Esophagus muscularis mucosa (tissue), 4 donors: ENCODE measurements at places on chromosomes 13 and 19. TPM values are rescaled to one million over a fixed set of nuclear protein-coding genes. Genes with fewer than 3 reads are reported as not detected.
A peak's percentile ranks its signal among the peaks of the same experiment; 100 is the strongest.

GRCh38 chr19:34171539-34171876, 796 bp upstream of the LSM14A start:
- H3K27ac ChIP-seq = peak overlapping the region; percentile 100
- no peaks in the 10 kb centered on the region for H3K36me3 ChIP-seq
- H3K4me1 ChIP-seq = peaks cover 42% of the 10 kb centered on the region
- H3K4me3 ChIP-seq = peak overlapping the region; percentile 91
- DNase-seq = peak; percentile 83
- H3K27me3 ChIP-seq = no peaks in the 10 kb centered on the region

GRCh38 chr19:2978166-2978767, 903 bp downstream of the TLE6 start:
- no peak for DNase-seq
- H3K27ac ChIP-seq = peak overlapping the region; percentile 61
- H3K4me3 ChIP-seq = no peak overlapping the region
- H3K27me3 ChIP-seq = no peaks in the 10 kb centered on the region

DNA sequence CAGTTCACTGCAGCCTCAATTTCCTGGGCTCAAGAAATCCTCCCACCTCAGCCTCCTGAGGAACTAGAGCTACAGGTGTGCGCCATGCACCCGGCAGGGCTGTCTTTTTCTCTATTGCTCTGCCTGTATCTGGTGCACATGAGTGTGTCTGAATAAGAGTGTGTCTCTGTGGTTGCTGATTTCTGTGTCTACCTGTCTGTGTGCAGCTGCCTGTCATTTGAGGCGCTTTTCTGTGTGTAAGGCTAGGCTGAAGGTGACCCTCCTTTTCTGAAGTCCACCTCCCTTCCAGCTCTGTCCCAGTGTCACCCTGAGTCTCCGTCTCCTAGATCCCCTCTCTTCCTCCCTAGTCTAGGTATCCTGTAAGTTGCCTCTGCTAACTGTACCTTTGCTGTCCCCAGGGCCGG, 1.5 kb upstream of the PRR12 start:
- peaks cover 4% of the 10 kb centered on the region for H3K36me3 ChIP-seq
- H3K4me3 ChIP-seq = peak overlapping the region; percentile 85
- DNase-seq = no peak
- H3K4me1 ChIP-seq = peaks cover 36% of the 10 kb centered on the region

GRCh38 chr13:26880735-26881134, 120.1 kb upstream of the GPR12 start:
- H3K36me3 ChIP-seq = no peaks in the 10 kb centered on the region
- no peak for DNase-seq
- peaks cover 10% of the 10 kb centered on the region for H3K4me1 ChIP-seq
- no peaks in the 10 kb centered on the region for H3K27me3 ChIP-seq

DNA sequence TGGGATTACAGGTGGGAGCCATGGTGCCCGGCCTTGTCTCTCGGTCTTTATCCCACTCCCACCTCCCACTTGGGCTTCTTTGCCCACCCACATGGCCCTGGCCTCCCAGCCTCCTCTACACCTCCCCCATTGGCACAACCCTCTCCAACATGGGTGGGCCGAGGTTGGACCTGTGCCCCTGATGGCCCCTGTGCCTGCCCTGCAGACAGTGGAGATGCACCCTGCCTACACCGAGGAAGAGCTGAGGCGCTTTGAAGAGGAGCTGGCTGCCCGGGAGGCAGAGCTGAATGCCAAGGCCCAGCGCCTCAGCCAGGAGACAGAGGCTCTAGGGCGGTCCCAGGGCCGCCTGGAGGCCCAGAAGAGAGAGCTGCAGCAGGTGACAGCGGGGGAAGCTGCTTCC, 12.6 kb upstream of the DHDH start:
- H3K27me3 ChIP-seq = no peaks in the 10 kb centered on the region
- no peak overlapping the region for H3K27ac ChIP-seq

GRCh38 chr19:13207846-13208671, 57.8 kb downstream of the IER2 start:
- peak overlapping the region; percentile 65 for H3K27ac ChIP-seq
- no peak for DNase-seq
- H3K4me1 ChIP-seq = peaks cover 21% of the 10 kb centered on the region
- H3K36me3 ChIP-seq = no peaks in the 10 kb centered on the region
- peak overlapping the region; percentile 49 for H3K4me3 ChIP-seq

DNA sequence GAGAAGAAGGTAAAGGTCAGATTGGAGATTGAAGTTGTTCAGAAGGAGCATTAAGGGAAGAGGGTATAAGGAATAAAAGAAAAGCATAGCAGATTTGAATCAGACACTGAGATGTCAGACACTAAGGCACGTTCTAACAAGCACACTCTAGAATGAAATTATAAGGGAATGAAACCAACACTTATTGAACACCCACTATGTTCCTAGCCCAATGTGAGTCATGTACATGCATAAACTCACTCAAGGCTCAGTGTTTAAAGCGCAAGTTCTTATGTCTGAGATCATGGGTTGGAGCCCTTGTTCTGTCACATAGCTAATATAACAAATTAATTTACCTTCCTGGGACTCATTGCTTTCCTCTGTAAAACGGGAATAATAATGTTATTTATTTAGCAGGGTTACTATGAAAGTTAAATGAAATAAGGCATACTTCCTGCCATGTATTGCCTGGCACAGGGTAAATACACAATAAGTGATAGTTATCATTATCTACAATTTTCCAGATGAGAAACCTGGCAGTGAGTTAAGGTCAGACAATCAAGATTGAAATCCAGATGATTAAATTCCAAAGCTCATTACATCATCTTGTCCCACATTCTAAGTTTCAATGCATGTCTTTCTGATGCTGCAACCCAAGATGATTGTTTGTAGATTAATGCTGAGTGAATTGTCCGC, 68.3 kb upstream of the DACH1 start:
- no peaks in the 10 kb centered on the region for H3K36me3 ChIP-seq
- no peak for DNase-seq
- no peaks in the 10 kb centered on the region for H3K4me1 ChIP-seq
- H3K27me3 ChIP-seq = no peaks in the 10 kb centered on the region
- H3K27ac ChIP-seq = no peak overlapping the region
- no peak overlapping the region for H3K4me3 ChIP-seq

DNA sequence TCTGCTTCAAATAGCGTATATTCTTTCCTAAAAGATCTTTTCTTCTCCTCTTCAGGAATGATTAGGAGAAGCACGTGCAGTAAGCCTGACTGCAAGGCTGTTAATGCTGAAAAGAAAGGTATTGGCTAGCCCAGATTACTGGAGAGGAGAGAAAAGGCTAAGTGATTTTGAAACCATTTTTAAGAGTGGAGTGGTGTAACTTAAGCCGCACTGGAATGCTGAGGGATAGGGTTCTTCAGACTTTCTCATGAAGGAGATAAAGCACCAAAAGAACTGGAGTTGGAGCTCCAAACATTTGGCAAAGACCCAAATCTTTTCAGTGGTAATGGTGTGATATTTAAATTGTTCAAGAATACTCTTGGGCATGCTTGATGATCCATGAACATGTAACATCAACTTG, 388.3 kb downstream of the COG6 start:
- no peak for DNase-seq
- H3K4me1 ChIP-seq = no peaks in the 10 kb centered on the region
- H3K4me3 ChIP-seq = no peak overlapping the region

- H3K4me3 ChIP-seq = no peak overlapping the region
- H3K27ac ChIP-seq = no peak overlapping the region
- no peaks in the 10 kb centered on the region for H3K4me1 ChIP-seq
- DNase-seq = no peak
- peaks cover 7% of the 10 kb centered on the region for H3K27me3 ChIP-seq
These were observed 69.3 kb downstream of the NHLRC3 start for GRCh38 chr13:39107561-39107960.

GRCh38 chr19:46845959-46846459, 4.6 kb downstream of the AP2S1 start:
- H3K27me3 ChIP-seq = no peaks in the 10 kb centered on the region
- no peak for DNase-seq
- peaks cover 61% of the 10 kb centered on the region for H3K36me3 ChIP-seq
- no peak overlapping the region for H3K4me3 ChIP-seq
- no peak overlapping the region for H3K27ac ChIP-seq
- H3K4me1 ChIP-seq = peaks cover 16% of the 10 kb centered on the region

DNA sequence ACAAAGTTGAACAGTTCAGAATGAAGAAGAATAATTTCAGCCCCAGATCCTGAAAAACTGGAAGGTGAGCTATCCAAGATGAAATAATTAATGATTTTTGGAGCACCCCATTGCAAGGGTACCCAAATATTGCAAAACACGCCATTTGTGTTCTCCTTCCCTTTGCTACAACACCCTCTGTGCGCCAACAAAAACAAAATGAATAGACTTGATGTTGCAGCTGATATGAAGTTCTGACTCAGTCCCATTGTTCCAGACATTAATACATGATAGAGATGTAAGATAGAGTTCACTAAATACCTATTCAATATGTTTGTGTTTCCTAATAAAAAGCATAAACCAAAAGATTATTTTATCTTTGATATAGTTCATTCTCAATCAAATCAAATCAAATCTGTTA, 287.5 kb upstream of the SOX21 start:
- no peak for DNase-seq
- peaks cover 7% of the 10 kb centered on the region for H3K4me1 ChIP-seq
- no peak overlapping the region for H3K4me3 ChIP-seq
- H3K27me3 ChIP-seq = peaks cover 8% of the 10 kb centered on the region
- no peaks in the 10 kb centered on the region for H3K36me3 ChIP-seq

DNA sequence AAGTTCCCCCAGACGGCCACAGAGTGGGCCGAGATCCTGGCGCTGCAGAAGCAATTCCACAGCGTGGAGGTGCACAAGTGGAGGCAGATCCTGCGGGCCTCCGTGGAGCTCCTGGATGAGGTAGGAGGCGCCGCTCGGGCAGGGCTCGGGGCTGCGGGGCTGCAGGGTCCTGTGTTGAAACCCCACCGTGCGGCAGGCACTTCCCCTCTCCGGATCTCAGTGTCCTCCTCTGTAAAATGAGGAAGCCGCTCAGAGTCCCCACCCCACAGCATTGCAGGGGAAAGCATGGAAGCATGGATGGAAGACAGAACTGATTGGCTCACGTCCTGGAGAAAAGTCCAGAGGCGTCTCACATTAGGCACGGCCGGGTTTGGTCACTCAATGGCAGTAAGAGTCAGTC, 6.8 kb upstream of the SCN1B start:
- H3K4me1 ChIP-seq = no peaks in the 10 kb centered on the region
- H3K36me3 ChIP-seq = peaks cover 97% of the 10 kb centered on the region
- H3K27me3 ChIP-seq = no peaks in the 10 kb centered on the region
- no peak overlapping the region for H3K4me3 ChIP-seq

DNA sequence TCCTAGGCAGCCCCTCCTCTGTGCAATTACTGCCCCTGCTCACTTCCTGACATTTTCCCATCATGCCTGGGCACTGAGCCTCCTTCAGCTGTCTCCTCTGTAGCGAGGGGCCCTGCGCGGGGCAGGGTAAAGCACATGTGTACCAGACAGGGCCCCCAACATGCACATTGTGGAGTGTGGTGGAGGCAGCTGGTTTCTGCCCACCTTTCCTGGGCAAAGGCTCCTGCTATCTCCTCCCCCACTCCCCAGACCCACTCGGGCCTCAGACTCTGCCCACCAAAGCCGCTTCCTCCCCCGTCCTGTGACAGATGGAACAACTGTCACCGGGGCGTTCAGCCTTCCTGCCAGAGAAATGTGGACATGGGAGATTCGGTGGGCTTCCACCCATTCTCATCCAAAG, 2.9 kb upstream of the KPTN start:
- peaks cover 19% of the 10 kb centered on the region for H3K4me1 ChIP-seq
- H3K36me3 ChIP-seq = peaks cover 25% of the 10 kb centered on the region
- H3K27ac ChIP-seq = no peak overlapping the region
- DNase-seq = no peak
- no peaks in the 10 kb centered on the region for H3K27me3 ChIP-seq
- no peak overlapping the region for H3K4me3 ChIP-seq

DNA sequence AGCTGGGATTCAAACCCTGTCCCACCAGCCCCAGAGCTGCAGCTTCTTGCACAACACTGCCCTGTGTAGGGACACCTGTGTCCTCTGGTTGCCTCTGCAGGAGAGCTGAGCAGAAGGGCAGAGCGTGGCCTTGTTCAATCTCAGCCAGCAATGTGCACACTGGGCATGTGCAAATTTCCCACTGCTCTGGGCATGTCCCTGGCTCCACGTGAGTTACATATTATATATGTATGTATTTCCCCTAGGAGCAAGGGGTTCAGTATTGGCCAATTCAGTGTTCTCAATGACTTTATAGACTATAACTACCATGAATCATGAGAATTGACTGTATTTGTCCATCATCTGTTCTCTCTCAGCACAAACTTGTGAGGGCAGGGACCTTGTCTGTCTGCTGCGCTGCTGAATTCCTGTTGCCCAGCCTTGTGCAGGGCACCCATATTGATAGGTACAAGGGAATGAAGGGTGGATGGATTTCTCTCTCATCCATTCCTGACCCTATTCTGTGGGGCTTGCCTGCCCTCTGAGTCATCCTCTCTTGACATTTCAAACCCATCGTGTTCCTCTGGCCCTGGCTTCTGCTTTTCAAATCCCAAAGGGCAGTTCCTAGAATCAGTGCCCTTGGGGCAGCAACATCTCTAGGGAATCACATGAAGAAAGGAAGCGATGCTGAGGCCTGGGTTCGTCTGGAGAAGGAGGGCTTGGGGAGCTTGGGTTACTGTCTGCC, 69.7 kb downstream of the ERICH6B start:
- H3K4me1 ChIP-seq = no peaks in the 10 kb centered on the region
- peak; percentile 88 for DNase-seq
- no peaks in the 10 kb centered on the region for H3K27me3 ChIP-seq
- no peak overlapping the region for H3K27ac ChIP-seq

- H3K36me3 ChIP-seq = no peaks in the 10 kb centered on the region
- peaks cover 46% of the 10 kb centered on the region for H3K4me1 ChIP-seq
- H3K4me3 ChIP-seq = no peak overlapping the region
These were observed 8.0 kb downstream of the ABHD13 start for GRCh38 chr13:108226184-108226583.

The PSG6 gene
- not detected for total RNA-seq

The CERS4 gene
- 21.0 TPM for total RNA-seq

The TMEM59L gene
- 2.9 TPM for total RNA-seq

The PABPC3 gene
- total RNA-seq = 0.17 TPM

The OR7A5 gene
- total RNA-seq = not detected

The LILRA5 gene
- total RNA-seq = 1.5 TPM

The KLK4 gene
- not detected for total RNA-seq

The COMP gene
- 0.46 TPM for total RNA-seq

The UPK1A gene
- not detected for total RNA-seq

The CILP2 gene
- 0.42 TPM for total RNA-seq

The ZNF221 gene
- total RNA-seq = 4.5 TPM

The PALM gene
- total RNA-seq = 93.4 TPM

The SYT5 gene
- total RNA-seq = 1.7 TPM

The KCNN4 gene
- total RNA-seq = 1.7 TPM
